ENCODE measurements at places on chromosomes 6 and 20.

DNA sequence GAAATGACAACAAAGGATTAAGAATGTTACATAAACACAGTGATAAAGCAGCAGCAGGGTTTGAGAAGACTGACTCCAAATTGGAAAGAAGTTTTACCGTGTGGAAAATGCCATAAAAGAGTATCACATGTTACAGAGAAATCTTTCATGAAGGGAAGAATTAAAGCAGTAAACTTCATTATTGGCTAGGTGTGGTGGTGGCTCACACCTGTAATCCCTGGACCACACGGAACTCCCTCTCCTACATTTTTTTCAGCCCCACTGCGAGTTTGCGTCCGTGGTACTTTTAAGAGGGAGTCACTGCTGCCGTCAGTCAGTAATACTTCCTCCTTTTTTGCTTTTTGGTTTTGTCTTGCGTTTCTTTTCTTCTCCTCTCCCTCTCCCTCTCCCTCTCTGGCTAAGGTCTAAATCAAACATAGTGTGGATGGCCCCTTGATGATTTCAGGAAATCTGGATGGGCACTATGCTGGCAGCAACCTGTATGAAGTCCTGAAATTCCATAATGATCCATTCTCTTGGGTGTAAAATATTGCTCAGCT lies 112.3 kb downstream of the MAN1A1 start:
- H3K4me1 ChIP-seq = no peaks in the 10 kb centered on the region
- H3K36me3 ChIP-seq = no peaks in the 10 kb centered on the region
- no peak overlapping the region for H3K4me3 ChIP-seq
- no peaks in the 10 kb centered on the region for H3K27me3 ChIP-seq

DNA sequence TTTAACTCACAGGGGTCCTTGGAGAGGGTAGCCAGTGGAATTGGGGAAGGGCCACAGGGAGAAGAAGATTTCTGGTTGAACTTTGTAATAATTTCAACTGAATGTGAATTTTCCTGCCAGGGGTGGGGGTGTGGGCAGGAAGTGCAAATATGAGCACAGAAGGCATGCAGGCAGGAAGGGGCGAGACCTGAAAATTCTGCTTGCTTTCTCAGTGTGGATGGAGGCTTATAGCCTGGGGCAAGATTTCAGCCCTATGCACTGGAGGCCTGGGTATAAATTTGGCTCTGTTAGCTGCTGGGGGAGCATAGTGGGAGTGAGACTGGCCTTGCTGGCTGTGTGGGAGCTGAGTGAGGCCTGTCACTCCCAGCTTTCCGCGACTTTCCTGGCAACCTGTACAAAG lies 54.4 kb downstream of the PERP start:
- no peaks in the 10 kb centered on the region for H3K27me3 ChIP-seq
- H3K36me3 ChIP-seq = no peaks in the 10 kb centered on the region
- DNase-seq = no peak
- no peak overlapping the region for H3K27ac ChIP-seq
- H3K4me3 ChIP-seq = no peak overlapping the region

DNA sequence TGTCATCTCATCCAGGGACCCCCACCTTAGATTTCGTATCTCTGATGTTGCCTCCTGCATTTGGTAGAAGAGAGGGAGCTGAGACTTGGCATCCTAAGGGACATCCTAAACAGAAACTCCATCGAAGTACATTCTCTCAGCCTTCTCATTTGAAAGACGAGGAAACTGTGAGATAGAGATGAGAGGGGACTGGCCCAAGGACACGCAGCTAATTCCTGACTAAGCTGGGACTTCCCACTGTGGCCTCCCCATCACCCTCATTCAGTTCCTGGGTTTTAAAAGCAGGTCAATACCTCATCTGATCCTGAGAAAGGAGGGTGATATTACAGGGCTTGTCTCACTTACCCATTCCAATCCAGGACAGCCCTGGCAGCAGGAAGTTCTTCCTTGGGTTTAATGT lies 855 bp upstream of the WFDC5 start:
- H3K4me1 ChIP-seq = no peaks in the 10 kb centered on the region
- no peak overlapping the region for H3K4me3 ChIP-seq
- no peak overlapping the region for H3K27ac ChIP-seq
- no peak for DNase-seq

DNA sequence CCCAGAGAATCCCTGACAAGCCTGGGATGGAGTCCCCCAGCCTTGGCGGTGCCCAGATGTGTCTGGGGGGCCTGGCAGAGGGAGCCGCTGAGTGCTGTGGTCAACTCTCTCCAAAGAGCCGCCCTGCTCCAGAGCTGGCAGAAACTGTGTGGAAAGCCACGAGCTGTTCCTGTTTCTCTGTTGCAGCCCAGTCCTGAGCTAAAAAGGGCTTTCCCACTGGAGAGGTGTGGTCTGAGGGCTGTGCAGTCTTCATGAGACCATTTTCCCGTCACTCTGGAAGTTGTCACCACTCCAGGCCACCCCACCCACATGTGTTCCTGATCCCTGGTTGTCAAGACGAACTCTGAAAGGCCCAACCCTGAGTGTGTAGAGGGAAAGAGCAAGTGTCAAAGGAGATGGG lies 99.7 kb upstream of the KCNK16 start:
- H3K4me1 ChIP-seq = no peaks in the 10 kb centered on the region
- no peaks in the 10 kb centered on the region for H3K36me3 ChIP-seq
- no peak overlapping the region for H3K27ac ChIP-seq
- H3K4me3 ChIP-seq = no peak overlapping the region

GRCh38 chr6:162019349-162019748 lies 708.2 kb downstream of the PRKN start:
- no peak overlapping the region for H3K4me3 ChIP-seq
- no peaks in the 10 kb centered on the region for H3K36me3 ChIP-seq
- no peak overlapping the region for H3K27ac ChIP-seq
- H3K27me3 ChIP-seq = no peaks in the 10 kb centered on the region

- no peaks in the 10 kb centered on the region for H3K4me1 ChIP-seq
- H3K27ac ChIP-seq = peak overlapping the region; percentile 75
- no peaks in the 10 kb centered on the region for H3K36me3 ChIP-seq
- peak overlapping the region; percentile 46 for H3K4me3 ChIP-seq
Observed at GRCh38 chr6:169251371-169251802, 2.3 kb downstream of the THBS2 start.

- no peaks in the 10 kb centered on the region for H3K27me3 ChIP-seq
- peak overlapping the region; percentile 95 for H3K27ac ChIP-seq
- peak overlapping the region; percentile 91 for H3K4me3 ChIP-seq
- H3K36me3 ChIP-seq = no peaks in the 10 kb centered on the region
- H3K4me1 ChIP-seq = no peaks in the 10 kb centered on the region
Observed at GRCh38 chr6:32176476-32177182, 745 bp upstream of the AGPAT1 start.

- no peaks in the 10 kb centered on the region for H3K27me3 ChIP-seq
- no peak overlapping the region for H3K4me3 ChIP-seq
- no peaks in the 10 kb centered on the region for H3K36me3 ChIP-seq
- no peak overlapping the region for H3K27ac ChIP-seq
Observed at GRCh38 chr20:48807586-48808381, 20.0 kb downstream of the PREX1 start.

- DNase-seq = no peak
- H3K27me3 ChIP-seq = no peaks in the 10 kb centered on the region
- H3K4me3 ChIP-seq = no peak overlapping the region
- H3K4me1 ChIP-seq = no peaks in the 10 kb centered on the region
- peaks cover 3% of the 10 kb centered on the region for H3K36me3 ChIP-seq
Observed at GRCh38 chr6:9623985-9624384, 790.9 kb downstream of the TFAP2A start.

DNA sequence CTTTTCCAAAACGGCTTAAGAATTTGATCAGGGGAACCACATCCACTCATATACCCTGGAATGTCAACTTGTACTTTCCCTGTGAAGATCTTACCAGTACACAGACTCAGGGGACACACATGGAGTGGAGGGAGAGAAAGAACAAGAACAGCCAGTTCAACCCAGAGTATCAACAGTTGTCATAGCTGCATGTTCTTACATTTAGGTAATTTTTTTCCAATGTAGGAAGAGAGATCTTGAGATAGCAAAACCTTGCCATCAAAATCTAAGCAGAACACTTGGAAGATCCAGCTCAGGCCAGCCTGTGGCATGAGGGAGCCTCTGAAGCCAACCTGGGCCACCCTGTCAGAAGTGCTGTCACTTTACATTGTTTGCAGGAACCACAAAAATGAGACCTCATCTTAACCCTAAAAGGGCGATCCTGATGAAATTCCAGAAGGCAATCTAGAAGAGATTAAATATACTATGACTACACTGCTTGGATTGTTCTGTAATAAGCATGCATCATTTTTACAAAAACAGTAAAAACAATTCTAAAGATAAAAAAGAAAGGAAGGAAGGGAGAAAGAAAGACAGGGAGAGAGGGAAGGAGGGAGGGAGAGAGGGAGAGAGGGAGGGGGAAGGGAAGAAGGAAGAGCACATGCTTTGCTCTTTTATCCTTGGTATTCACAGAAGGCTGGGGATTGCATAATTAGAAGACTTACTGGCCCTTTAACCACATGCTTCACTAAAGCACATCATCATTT lies 124.7 kb upstream of the TCF21 start:
- no peaks in the 10 kb centered on the region for H3K36me3 ChIP-seq
- H3K4me1 ChIP-seq = no peaks in the 10 kb centered on the region
- H3K27ac ChIP-seq = peak overlapping the region; percentile 41
- no peak for DNase-seq
- no peaks in the 10 kb centered on the region for H3K27me3 ChIP-seq
- no peak overlapping the region for H3K4me3 ChIP-seq

DNA sequence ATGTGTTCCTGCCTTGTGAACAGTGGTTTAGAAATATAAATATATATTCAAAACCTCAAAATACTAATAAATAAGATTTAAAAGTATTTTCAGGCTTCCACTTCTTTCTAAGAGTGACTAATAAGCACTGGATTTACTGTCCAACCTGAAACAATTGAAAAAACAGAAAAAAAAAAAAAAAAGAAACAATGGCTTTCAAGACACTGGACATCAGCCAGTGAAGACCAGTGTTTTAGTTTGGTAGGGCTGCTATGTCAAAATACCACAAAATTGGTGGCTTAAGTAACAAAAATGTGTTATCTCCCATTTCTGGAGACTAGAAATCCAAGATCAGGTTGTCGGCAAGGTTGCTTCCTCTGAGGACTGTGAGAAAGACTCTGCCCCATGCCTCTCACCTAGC lies 101.4 kb upstream of the PDE7B start:
- no peak for DNase-seq
- H3K4me1 ChIP-seq = no peaks in the 10 kb centered on the region
- no peak overlapping the region for H3K27ac ChIP-seq

DNA sequence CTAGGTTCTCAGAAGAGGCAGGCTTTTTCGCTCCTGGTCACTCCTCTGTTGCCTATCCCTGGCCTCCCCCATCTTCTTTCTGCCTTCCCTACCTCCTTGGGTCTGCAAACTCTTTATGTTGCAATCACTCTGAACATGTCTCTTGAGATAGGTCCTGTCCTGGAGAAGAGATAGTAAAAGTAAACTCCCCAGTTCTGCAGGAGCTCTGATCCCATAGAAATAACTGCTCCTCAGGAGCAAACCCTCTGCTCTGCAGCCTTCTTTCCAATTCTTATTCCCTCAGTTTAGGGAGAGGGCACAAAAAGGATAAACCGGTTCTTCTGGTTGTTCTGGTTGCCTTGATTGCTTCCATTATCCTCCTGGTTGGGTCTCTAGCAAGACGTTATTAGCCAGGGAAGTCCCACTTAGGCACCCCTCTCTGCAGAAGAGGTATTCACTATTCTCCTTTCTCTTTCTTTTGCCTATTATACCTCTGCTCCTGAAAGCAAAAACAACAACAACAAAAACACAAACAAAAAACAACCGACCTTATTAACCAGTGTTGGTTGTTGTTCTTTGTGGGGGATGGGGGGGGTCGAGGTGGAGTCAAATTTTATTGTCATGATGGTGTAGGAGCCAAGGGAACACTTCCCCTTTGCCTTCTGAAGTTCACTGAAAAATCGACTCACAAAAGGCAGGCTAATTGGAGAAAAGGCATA lies 973 bp downstream of the TRIM38 start:
- H3K36me3 ChIP-seq = no peaks in the 10 kb centered on the region
- DNase-seq = no peak
- no peaks in the 10 kb centered on the region for H3K4me1 ChIP-seq
- H3K27ac ChIP-seq = peak overlapping the region; percentile 94
- no peaks in the 10 kb centered on the region for H3K27me3 ChIP-seq

- no peaks in the 10 kb centered on the region for H3K4me1 ChIP-seq
- no peak overlapping the region for H3K27ac ChIP-seq
- H3K36me3 ChIP-seq = no peaks in the 10 kb centered on the region
- no peak for DNase-seq
- H3K27me3 ChIP-seq = no peaks in the 10 kb centered on the region
Observed at GRCh38 chr6:157406661-157407060, 25.7 kb downstream of the ZDHHC14 start.

- H3K36me3 ChIP-seq = no peaks in the 10 kb centered on the region
- DNase-seq = no peak
- no peaks in the 10 kb centered on the region for H3K27me3 ChIP-seq
- no peak overlapping the region for H3K4me3 ChIP-seq
- H3K4me1 ChIP-seq = no peaks in the 10 kb centered on the region
Observed at GRCh38 chr6:84282550-84282949, 55.1 kb upstream of the CEP162 start.

DNA sequence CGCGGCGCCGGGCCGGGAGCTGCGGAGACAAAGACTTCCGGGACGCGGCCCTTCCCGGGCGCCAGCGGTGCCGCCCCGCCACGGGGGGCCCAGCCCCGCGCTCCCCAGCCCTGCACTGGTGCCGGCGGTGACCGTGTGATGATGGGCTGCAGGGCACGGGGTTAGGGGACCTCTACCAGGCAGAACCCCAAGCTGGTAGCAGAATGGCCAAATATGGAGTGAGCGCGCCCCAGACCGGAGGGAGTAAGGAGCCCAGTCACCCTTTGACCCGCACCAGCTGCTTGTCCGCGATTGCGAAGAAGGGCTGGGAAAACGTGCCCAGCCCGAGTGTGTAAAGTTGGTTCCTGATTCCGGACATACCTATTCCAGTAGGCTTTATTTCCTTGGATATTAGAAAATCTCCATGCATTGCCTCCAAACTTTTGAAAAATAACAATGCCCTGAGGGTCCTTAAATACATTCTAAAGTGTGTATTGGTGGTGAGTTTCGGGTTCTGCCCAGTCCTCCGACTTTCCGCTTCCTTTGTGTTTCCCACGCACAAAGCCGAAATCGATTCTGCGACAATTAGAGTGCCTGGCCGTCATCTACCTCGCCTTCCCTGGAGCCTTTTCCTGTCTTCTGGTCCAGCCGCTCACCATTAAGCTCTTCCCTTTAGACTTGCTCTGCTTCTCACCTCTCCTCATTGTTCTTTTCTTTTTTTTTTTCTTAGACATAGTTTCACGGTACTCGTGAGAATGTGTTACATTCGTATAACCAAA lies 1.1 kb downstream of the ABRACL start:
- H3K27me3 ChIP-seq = no peaks in the 10 kb centered on the region
- DNase-seq = no peak
- H3K27ac ChIP-seq = peak overlapping the region; percentile 90

- no peaks in the 10 kb centered on the region for H3K27me3 ChIP-seq
- no peak for DNase-seq
- H3K27ac ChIP-seq = no peak overlapping the region
- no peaks in the 10 kb centered on the region for H3K36me3 ChIP-seq
Observed at GRCh38 chr20:23668477-23668951, 20.3 kb downstream of the CST4 start.

GRCh38 chr6:105936972-105937371 lies 149.2 kb upstream of the PRDM1 start:
- H3K4me1 ChIP-seq = no peaks in the 10 kb centered on the region
- H3K4me3 ChIP-seq = no peak overlapping the region
- H3K27me3 ChIP-seq = no peaks in the 10 kb centered on the region
- no peaks in the 10 kb centered on the region for H3K36me3 ChIP-seq

Measured in breast epithelium (tissue), 4 donors.